Cardiac fibroblast (primary cell): ENCODE measurements at places on chromosomes 16 and 17.
A peak's percentile ranks its signal among the peaks of the same experiment; 100 is the strongest.

GRCh38 chr17:46122486-46122871, 70.8 kb downstream of the KANSL1 start:
- DNase-seq, result no peak

DNA sequence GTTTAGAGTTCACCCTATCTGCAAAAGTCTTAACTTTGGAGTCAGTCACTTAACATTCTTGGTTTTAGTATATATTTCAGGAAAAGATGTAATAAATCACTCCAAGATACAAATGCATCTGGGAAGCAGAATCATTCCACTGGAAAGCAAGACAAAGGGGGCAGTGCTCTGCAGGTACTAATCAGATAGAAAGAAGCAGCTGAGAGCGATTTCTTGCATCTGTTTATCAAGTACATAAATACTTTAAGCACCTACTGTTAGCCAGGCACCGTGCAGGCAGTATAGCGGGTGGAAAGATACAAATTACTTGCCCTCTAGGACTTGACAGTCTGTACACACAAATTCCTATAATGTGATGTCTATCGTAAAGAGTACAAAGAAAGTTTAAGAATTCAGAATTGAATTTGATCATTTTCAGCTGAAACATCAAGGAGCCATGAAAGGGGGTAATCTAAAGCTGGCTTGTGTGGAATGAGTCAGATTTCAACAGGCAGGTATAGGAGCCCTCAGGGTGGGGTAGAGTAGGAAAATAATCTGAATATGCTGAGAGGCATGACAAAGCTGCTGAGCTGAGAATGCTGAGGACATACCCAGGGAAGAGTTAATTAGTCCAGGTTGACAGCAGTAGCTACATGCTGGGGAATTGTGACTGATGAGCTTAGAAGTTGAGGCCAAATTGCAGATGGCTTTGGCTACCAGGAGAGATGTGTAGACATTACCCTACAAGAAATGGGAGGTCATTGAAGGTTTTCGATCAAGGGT, 110.2 kb downstream of the CA10 start:
- DNase-seq, result no peak

DNA sequence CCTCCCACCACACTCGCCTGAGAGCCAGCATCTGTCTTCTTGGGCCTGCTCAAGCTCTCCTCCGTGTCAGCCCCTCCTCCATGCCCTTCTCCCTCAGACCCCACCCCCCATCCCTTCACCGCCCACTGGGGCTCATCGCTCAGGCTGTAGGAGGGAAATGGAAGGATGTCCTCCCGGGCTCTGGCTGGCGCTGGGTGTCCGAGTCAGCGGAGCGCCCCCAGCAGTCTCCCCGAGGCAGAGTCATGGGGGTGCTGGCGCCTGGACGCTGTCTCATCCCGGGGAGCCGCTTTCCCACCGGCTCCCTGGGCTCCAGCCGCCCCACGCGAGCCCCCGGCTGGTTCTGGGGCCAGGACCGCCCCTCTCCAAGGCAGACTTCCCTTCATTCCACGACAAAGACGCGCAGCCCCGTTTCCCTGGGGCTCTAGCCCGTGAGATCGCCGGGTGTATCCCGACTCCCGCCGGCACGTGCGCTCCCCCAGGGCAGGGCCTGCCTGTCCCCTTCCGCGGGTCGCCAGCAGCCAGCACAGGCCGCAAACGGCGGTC, 428 bp upstream of the ANTKMT start:
- peak; percentile 80 for DNase-seq

DNA sequence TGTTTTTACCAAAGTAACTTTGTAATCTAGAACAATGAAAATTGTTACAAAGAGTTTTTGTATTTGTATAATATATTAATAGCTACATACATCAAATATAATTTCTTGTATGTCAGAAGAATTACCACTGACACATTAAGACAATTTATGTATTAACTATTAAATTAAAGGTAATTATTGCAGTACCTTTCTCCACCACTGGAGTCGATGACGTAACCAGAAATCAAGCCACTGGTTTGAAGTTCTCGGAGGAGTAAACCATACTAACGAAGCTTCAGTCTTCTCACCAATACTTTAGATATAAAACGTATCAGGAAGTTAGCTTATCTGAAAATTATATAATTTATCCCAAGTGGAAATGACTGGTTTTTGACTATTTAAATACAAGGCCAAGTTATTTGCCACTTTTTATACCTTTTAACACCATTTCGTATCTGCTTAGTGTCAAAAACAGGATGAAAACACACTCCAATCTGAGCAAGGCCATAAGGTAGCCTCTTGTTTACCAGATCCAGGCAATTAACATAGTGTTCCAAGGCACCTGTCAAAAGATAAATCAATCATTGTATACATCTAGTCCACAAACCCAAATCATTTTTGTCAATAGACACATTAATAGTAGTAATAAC, 4.3 kb downstream of the POLG2 start:
- DNase-seq, result peak; percentile 38

DNA sequence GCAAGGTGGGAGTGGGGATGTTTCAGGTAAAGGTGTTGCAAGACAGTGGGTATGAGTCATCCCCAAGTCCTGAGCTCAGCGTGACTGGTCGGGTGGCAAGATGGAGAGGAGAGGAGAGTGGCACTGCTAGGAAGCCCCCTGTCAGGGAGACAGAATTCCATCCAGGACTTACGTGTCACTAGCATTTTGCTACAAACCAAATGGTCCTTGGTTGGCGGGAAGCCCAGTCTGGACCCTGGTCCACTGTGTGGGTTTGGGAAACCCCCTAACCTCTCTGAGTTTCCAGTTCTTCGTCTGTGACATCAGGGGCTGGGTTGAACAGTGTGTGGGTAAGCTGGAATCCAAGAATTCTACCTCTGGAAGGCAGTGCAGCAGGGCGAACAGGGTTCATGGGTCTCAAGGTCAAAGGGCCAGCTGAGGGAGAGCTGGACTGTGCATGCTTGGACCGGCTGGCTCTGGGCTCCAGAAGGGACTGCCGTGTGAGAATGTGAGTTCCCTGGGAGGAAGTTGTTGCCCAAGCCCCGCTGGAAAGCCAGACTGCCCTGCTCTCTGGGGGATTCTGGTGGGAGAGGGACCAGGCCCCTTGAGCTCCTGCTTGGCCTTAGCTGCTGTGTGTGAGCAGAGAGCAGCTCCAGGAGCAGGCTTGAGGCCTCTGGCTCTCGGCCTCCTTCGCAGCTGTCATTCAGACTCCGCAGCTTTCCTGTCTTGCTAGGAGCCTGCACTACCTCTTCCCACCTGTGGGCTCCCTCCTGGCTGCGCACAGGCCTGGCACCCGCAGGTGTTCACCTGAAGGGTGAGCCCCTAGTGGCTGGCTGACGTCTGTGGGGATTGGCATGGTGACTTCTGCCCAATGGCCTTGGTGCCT, 84.6 kb downstream of the NT5M start:
- no peak for DNase-seq
